ENCODE measurements at places on chromosomes 4 and X.

- no peak for DNase-seq
These were observed 165.1 kb downstream of the SLIT2 start for GRCh38 chr4:20416800-20417199.

DNA sequence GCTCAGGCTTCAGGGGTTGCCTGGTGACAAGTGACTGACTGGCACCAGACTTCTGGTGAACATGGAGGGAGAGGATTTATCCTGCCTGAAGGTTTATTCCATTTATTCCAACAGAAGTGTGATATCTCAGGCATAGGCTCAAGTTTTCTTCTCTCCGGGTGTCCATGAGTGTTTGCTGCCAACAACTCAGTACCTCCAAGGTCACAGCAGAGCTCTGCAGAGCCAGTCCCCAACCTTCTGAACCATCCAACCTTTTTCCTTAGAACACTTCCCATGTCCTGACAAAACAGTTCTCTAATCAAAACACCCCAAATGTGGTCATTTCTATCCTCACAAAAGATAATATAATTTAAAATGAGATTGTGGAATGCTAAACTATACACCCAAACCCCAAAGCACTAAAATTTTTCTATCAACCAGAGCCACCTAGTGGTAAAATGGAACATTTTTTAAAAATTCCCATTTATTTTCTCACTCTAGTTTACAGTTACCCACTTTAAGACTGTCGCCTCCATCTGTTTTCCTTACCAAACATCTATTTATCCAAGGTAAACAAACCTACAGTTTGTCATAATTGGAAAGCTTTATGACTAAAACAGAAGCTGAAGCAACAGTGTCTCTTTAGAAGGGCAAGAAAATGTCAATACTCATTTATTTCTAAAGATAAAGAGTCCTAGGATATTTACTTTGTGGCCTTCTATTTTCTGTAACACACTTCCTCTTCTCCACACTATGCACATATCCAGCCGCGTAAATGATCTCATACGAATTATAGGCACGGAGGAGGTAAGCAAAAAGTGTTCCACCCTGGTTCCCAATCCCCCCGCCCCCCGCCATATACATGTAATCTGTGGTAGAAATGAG is 39.5 kb downstream of the TMEM154 start:
- no peak for DNase-seq

DNA sequence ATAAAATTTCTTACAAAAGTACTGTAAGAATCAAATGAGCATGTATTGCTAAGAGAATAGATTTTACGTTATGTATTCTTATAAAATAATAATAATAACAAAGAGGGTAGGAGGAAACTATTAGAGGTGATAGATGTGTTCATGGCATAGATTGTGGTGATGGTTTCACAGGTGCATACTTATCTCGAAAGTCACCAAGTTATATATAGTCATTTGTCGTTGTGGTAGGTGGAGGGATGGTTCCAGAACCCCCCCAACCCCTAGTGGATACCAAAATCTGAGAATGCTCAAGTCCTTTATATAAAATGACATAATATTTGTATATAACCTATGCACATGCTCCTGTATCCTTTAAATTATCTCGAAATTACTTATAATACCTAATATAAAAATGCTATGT is 36.7 kb upstream of the H2AZ1 start:
- no peak for DNase-seq

DNA sequence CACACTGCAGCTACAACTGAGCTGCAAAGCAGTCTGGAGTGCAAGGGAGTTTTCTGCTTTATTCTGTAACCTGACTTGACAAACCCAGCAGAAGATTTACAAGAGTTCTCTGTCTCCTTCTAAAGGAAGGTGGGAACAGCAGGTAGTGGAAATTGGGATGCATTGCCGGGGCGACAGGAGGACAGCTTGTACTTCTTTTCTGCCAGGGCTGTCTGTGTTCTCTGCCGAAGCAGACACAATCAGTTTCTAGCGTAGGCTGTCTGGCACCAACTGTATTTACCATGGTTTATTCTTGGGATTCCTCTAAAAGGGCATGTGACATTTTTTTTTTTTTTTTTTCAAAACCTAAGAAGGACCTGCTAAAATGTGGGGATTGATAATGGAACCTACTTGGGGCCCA is 190.8 kb upstream of the GK2 start:
- no peak for DNase-seq

GRCh38 chr4:79273915-79274314 is 51.9 kb downstream of the NAA11 start:
- DNase-seq: no peak

DNA sequence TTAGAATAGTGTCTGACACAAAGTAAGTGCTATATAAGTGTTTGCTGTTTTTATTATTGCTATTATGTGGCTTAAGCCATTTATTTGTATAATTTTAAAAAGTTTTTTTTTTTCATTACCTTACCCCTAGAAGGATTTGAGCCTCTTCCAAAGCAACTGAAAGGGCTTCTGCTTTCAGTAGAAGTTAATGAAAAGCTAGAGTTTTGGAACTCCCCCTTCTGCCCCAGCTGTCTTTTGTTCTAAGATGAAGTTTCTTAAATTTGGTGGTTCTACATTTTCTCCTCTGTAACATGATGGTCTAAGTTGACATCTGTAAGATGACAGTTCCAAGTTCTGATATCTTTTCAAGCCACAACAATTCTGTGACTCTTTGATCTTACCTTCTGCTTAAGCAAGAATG is 30.3 kb downstream of the FHIP1A start:
- no peak for DNase-seq

DNA sequence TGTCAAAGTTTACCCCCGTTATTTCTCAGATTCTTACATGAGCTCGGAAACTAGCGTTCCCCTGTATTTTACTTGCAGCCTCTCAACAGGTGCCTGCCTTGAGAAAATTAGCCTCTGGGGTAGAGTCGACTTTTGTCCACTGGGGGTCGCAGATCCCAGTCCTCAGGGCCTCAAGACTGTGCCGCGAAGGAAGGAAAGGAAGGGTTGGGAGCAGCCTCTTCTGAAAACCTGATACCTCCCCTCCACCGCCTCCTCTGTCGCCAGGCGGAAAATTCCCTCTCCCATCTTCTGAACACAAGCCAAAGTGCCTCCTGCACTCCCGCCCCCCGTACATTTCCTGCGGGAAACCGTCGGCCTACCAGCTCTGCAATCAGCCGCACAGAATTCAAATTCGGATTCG is 44.4 kb upstream of the TMSB15B start:
- DNase-seq: peak; percentile 17

GRCh38 chr4:47664051-47664826 is 173.6 kb downstream of the CORIN start:
- DNase-seq: no peak

- DNase-seq: no peak
These were observed 315.6 kb downstream of the ARHGAP24 start for GRCh38 chr4:85790582-85790981.

- DNase-seq: no peak
These were observed 144.3 kb upstream of the PAQR3 start for GRCh38 chr4:79083406-79084010.

DNA sequence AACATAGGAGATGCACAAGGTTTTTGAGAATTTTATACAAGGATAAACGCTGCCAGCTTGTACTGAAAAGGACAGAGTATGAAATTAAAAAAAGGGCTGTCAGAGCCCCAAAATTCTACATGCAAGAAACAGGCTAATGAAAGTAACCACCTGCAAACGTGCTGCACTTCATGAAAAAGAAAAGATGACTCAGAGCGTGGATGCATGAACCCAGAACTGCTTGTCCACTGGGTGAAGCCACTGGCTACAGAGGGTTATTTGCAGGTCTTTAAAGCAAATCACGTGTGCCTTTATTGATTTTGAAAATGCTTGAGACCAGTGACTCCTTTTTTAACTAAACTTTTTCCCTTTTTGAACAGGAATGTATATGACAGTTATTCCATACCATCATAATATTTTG is 25.3 kb upstream of the FRMD7 start:
- DNase-seq: no peak

DNA sequence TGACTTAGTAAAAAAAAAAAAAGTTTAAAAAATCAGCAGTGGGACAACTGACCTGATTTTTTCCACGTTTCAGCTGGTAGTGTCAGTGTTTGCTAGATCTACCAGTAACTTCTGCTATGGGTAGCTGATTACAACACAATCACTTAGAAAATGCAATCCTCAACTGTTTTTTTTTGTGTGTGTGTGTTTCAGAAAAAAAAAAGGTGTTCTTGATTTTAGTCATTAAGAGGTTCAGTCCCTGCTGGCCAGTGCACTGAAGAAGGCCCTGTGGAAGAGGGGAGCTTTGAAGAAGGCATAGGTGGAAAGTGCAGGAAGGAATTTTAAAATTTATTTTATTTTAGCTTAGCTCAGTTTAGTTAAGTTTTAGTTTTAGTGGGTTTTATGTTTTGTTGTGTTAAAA is 46.9 kb downstream of the SH2D1A start:
- DNase-seq: no peak

- no peak for DNase-seq
These were observed 65.4 kb upstream of the FAM9C start for GRCh38 chrX:13109817-13110216.

DNA sequence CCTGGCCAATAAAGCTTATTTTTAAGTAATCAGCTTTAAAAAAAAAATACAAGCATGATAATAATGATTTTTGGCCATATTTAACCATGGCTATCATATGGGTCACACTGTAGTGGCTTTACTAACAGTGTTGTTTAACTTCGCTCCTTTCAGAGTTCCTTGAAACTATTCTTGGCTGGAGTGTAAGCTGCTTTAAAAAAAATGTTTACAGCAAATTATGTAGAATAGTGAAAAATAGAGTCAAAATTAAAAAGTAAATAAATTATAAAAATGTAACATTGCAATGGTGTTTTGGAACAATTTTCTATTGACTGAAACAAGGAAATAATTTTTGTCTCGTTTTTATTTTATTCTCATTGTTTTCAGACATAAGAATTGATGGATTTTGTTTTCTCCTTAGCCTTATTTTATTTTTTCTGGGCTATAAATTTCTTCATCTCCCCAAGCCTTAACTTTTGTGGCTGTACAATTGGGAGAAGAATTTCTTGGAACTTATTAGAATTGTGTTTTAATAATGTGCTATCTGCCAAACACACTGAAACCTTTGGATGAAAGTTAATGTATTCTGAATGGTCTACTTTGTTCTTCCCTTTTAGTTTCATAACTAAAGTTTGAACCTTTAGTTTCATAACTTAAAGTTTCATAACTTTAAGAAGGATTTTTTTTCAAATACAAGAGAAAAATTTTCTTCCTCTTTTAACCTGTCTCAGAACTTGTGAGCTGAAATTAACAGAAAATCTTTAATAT is 182.0 kb downstream of the ARHGAP24 start:
- DNase-seq: no peak

DNA sequence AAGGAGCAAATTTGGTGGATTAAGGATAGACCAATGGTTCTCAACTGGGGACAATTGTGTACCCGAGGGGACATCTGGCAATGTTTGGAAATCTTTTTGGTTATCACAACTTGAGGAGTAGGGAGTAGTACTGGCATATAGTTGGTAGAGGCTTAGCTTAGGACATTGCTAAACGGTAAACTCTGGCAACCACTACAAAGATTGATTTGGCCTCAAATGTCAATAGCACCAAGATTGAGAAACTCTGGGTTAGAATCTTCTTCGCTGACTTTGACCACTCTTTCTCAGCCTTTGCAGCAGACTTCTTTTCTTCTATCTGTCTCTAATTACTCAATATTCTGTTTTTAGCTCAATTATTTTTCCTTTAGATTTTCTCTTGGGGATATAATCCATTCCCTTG is 1.5 kb upstream of the NBDY start:
- DNase-seq: no peak

DNA sequence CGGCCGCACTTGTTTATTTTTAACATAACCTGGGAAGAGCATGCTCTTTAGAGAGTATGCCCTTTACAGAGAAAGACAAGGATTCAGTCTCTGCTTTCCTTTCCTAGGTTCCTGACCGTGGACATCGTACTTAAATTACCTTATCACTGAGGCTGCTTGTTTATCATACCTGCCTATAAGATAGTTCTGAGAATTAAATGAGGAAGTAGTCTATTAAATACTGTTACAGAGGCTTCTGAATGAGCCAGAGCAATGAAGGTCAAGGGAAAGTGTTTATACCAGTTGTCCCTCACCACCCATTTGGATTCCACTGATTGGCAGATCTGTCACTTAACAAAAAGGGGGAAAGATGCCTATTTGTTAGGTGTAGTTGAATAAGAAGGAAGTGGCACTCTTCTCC is 10.0 kb downstream of the TXLNG start:
- DNase-seq: no peak

- no peak for DNase-seq
These were observed 1150.4 kb upstream of the INTU start for GRCh38 chr4:126482311-126482710.

GRCh38 chrX:52341493-52341892 is 27.3 kb upstream of the XAGE2 start:
- no peak for DNase-seq

- no peak for DNase-seq
These were observed 100.0 kb downstream of the ATP11C start for GRCh38 chrX:139832718-139833309.

- no peak for DNase-seq
These were observed 57.8 kb downstream of the KIAA0232 start for GRCh38 chr4:6840062-6840976.

GRCh38 chr4:125750828-125751466 is 436.2 kb downstream of the FAT4 start:
- DNase-seq: no peak

DNA sequence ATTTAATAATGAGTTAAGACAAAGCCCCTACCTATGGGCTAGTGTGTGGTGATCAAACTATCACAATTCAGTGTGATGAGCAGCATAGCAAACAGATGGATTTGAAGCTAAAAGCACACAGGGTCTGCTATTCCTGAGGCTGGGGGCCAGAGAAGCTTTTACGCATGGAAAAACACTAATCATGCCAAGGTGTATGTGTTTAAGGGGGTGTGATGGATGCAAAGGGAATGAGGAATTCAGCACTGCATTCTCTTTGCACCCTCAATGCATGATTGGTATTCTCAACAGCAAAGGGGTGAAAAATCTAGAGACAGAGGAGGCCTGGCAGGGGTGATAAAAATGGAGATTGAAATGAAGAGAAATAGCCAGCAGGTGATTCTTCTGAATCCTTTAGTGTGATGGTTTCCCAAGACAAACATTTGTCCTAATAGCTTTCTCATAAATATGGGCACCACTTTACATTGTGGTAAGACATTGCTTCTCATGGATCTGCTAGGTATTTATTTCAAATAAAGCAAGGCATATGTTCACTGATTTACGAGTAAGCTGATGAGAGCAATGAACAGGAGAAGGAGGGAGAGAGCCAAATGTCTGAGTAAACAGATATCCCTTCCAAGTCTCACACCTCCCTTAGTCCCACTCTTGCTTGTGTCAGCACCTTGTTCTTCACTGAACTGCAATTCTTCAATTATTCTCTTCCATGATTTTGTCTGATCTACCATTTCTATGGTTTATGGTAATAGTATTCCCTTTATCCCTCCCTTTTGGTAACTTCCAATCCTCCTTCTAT is 15.7 kb downstream of the C1QTNF7 start:
- no peak for DNase-seq

DNA sequence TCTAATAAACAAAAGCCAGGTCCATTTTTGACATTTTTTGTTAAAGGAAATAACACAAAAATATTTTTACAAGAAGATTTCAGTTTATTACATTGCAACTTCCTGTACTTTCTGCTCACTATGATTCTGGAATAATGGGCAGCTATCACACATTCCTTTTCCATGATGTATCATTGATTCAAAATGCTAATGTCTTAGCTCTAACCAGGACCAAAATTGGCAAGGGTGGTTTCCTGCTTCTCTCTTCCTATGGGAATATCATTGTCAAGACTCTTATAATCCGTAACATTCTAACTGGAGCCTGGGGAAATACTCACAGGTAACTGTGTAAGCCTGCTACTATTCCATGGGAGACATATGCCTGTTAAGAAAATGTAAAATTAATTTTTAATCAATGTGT is 218.6 kb downstream of the DCAF12L2 start:
- DNase-seq: no peak

Data from GM12891 (cell line).